T-helper 9 cell (primary cell): ENCODE measurements at places on chromosomes 2 and 18.

GRCh38 chr2:28430377-28430765 is 37.7 kb downstream of the FOSL2 start:
- no peak for DNase-seq

GRCh38 chr2:27804146-27804545 is 32.6 kb downstream of the MRPL33 start:
- no peak for DNase-seq

DNA sequence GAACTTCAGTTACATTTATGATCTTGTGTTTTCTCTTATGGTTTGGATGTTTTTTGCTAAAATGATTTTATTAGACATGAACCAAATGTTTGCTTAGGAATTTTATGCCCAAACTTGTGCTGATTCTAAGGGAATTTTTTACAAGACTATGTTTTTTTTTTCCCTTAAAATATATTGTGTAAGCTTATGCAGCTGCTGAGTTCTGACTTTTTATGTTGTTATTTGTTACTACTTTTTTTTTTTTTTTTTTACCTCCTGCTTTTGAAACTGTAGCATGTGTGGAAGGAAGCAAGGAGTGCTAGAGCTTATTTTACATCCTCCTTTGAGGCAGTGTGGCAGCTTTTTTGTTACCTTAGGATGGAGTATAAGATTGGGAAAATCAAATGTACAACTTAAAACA is 6.0 kb upstream of the DNAH7 start:
- DNase-seq, result no peak

DNA sequence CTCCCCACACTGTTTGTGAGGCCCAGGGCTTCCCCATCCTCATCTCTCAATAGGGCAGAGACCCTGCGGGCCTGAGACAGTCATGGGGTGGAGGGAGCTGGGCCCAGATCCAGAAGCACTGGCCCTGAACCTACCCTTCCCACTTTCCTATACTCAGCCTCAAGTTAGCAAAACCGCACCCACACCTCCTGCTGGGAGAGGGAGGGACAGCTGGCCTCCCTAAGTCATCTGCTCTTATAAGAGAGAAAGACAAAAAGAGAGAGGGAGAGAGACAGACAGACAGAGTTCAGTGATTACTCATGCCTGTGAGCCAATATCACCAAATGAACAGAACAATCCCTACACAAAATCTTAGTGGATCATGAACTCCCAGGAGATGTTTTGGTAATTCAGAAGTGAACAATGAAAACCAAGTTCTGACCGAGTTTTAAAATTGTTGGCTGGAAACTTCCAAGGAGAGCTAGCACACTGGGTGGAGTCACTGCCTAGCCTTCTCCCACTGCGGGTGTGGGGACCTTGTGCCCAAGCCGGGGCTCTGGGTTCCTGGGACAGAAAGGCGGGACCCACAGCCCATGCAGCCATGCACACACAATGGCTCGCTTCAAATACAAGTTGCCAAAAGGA is 130.5 kb downstream of the PXDN start:
- no peak for DNase-seq

DNA sequence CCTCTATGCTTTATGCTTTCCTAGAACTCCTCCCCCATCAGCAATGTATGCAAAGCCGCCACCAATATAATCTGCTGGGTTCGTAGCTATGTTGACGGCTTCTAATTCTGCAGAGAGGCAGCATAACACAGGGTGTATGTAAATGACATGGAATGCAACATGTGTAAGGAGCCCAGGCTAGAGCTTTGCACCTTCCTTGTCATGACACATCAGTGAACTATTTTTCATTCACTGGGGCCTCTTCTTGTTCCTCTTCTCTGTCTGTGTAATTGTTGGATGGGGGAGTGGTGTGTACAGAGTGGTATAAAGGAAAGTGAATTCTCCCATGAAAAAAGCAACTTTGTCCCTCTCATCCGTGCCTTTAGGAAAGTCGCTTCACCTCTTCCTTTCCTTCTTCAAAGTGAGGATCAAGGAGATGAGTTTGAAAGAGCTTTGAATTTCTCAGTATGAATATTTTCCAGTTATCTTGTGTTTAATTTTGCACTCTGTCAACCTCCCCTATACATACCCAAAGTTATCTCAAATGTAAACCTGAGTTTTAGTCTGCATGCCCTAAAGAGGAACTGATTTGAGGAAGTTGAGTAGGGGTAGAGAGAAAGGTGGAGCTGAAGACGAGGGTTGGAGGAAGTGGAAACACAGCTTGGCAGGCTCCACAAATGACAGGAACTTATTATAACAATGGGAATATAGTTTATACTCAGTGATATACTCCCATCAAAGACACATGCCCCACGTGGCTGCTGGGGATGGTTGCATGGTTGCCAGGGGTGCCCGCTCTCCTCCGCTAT is 74.9 kb upstream of the ARL4C start:
- no peak for DNase-seq

DNA sequence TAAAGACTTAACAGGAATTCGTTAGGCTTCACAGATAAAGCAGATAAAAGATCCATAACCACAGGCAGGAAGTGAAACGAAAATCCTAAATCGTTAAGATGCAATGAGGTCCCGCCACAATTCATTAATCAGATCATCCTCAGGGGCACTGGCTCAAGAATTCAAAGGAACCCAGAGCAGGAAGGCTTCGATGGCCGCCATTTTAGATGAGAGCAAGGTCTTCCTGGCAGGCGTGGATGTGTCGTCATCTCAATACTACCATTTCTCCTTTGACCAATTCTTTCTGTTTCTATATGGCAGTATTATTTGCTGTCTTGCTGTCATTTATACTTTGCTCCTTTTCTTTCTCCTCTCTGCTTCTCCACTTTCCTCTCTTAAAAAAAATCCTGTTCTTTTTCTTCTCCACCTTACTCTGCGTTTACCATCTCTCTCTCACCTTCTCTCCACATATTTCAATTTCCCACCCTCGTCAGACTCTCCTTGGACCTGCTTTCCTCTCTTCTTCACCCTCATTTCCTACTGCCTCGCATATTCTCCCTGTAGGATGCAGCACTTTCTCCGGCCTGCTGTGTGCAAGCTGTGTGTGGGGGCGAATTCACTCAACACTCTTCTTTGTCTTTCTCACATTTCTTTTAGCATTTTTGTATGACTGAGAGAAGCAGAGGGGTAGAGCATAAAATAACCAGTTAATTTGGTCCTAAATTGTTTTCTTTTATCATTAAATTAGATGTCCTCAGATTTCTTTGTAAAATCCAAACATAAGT is 35.1 kb upstream of the LHCGR start:
- DNase-seq, result no peak

DNA sequence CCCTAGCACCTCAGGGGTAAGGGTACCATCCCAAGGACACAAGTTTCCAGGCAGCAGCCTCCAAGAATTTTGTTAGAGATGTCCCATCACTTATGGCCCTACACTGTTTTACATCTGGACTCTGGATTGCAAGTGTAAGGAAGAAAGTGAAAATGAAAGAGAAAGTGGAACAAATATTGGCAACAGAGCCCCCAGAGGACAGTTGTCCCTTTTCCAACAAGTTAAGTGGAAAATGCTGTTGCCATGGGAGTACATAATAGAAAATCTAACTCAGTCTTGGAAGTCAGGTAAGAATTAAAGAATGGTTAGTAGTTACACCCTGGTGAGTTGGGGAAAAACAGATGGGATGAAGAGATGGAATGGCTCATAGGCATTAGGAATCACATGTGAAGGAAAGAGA is 50.6 kb downstream of the TTC21B start:
- DNase-seq, result no peak

DNA sequence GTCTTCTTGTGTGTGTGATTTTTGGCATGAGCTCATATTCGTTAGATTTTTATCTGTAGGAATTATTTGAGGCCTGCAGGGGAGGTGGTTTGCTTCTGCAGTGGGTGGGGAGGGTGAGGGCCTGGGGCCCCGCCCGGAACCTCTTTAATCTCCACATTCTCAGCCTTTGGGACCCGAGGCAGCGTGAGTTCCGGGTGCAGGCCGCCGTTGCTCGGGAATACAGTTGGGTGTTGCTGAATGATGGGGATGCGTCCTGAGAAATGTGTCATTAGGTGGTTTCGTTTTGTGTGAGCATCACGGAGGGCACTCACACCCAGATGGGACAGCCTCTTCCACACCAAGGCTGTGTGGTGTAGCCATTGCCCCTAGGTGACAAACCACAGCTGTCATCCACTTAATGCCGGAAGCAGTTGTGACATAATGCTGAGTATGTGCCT is 13.7 kb upstream of the GAL3ST2 start:
- DNase-seq, result peak; percentile 60
